Transverse colon (tissue), 4 donors: ENCODE measurements at places on chromosomes 3 and 15. TPM values are rescaled to one million over a fixed set of nuclear protein-coding genes. Genes with fewer than 3 reads are reported as not detected.
A peak's percentile ranks its signal among the peaks of the same experiment; 100 is the strongest.

GRCh38 chr3:43176666-43177065 lies 70.8 kb upstream of the POMGNT2 start:
- no peak for DNase-seq

DNA sequence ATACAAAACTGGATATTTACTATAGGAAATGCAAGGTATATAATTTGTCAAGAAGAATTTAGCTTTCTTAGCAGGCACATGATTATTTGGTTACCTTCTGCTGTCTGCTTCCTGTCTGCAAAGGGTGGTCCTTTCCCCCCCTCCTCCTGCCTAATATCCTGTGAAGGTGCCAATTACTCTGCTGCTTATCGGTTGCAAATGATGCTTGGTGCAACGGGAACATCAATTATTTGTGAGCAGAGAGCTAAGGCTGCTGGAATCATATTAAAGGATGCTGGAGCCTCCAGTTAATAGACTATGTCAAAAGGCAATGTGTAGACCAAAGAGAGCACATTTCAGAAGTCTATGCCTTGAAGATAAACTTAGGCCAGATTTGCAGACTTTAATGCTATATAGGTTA lies 443.7 kb upstream of the ONECUT1 start:
- DNase-seq: no peak

DNA sequence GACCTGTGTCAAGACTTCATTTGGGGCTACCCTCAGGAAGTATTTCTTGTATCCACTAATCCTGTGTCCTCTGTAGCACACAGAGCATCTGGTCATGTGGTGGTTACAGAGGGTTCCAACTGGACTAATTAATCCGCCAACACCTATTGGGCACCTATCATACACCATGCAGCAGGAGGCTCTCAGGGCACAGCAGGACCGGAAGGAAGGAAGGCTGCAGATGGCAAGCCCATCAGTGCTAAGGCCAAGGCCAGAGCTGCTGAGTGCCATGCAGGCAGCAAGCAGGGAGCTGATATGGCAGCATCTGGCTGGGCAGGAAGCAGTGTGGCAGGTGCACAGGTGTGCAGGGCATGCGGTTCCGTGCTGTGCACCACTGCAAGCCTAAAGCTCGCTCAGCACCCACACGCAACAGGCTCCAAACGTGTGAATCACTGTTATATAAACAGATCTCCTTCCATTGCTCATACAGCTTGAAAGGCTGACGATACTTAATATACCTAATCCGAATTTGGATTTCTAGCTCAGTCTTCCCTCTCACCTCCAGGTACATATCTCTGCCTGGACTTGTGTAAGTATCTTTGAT lies 64.4 kb upstream of the SNRPA1 start:
- DNase-seq: no peak

DNA sequence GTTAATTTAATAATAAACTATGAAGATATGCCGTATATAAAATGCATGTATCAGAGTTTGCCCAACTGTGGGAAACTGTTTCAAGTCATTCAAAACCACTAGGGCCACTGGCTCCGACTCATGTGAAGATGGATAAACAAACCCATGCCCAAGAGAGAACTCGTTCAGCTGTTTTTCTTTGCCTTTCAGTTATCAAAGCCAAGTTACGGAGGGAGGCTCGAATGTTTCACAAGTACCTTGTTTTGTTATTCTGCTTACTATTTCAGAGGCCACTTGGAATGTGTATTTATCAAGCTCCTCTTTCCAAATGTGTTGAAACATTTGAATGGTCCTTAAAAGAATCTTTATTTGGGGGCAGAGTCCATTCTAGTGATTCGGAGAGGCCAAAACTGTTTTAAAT lies 82.1 kb downstream of the DUT start:
- DNase-seq: no peak

- peak; percentile 20 for DNase-seq
Observed at GRCh38 chr3:120160050-120160449, 65.8 kb upstream of the GSK3B start.

GRCh38 chr15:80199366-80199765 lies 46.6 kb downstream of the FAH start:
- no peak for DNase-seq

- DNase-seq: no peak
Observed at GRCh38 chr3:23096041-23096440, 107.1 kb upstream of the UBE2E2 start.

DNA sequence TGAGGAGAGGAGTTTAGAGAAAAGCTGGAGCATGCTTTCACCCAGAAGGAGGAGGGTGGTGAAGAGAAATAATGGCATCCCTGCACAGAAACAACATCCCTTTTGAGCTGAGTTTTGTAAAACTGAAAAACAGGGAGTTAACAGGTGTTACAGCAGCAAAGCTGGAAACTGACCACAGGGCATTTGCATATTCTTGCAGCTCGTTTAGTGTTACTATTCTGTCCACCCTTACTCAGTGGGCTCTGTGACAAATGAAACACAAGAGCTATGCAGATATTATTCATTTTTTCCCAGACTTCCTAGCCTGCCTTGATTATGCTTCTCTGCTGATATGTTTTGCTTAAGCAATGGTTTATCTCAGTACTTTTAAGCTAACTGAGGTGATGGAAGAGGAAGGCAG lies 272.0 kb downstream of the NEK10 start:
- DNase-seq: no peak

DNA sequence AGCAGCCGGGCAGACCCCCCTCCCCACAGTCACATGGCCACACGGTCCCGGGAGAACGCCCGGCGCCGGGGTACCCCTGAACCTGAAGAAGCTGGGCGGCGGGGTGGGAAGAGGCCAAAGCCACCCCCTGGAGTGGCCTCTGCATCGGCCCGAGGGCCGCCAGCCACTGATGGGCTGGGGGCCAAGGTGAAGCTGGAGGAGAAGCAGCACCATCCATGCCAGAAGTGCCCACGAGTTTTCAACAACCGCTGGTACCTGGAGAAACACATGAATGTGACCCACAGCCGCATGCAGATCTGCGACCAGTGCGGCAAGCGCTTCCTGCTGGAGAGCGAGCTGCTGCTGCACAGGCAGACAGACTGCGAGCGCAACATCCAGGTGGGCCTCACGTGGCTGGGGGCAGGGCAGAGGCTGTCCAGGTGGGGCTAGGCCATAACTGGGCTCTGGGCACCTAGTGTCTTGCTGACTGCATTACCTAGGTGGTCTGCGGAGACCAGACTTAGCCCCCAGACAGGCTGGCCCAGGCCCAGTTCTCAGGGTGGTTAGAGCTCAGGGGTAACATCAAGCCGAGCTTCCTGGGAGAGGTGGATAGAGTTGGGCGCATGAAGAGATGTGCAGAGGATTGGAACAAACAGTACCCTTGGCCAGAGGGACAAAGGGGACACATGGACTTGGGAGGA lies 6.1 kb downstream of the ZBTB47 start:
- DNase-seq: no peak

DNA sequence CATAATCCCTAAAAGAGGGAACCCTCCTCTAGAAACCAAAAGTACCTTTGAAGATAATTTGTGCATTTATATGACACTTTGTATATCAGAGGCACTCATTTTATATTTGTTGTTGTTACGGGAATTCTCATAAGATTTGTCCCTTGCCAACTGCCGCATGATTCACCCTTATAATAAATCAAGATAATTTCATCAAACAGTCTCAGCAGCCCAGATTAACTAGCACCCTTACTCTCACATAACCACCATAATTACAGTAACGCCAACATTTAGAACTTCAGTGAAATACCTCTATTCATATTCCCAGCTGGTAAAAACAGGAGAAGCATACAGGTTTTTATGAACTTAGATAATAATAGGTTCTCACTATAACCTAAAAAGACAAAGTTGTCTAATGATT lies 271.9 kb downstream of the LRRC3B start:
- DNase-seq: no peak

DNA sequence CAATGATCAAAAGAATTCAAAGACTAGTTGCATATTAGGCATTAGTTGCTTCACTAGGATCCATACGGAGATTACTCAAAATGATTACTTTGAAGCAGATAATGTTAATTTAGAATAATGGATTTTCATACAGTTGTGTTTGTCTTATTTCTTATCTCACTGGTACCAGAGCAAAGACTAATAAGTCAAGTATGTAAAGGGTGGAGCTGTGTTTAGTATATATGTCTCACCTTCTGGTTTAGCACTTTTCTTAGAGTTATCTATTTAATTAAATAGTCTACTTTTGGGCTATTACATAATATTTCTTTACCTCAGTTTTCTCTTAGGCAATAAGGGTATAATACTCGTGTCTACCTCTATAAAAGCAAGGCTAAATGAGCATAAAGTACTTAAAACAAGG lies 18.8 kb downstream of the TMEM207 start:
- no peak for DNase-seq

DNA sequence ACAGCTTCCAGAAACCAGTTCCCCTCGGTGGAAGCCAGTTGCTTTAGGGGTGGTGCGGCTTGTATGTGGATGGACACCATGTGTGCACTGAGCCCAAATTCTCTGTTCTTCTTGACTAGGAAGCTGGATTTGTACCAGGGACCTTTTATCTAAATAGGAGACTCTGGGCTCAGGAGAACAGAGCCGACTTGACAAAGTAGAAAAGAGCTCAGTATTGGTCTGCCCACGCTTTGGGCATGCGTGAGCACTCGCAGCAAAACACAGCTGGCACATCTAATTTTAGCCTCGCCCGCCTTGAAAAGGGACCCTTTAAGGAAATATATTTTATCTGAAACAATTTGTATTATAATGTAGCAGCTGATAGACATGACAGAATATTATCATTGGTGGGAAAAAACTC lies 1.1 kb upstream of the RBMS3 start:
- DNase-seq: no peak

The SERPINI2 gene
- total RNA-seq: not detected

The TRPC1 gene
- total RNA-seq: 5.1 TPM
